ENCODE measurements at places on chromosomes 2 and 18. TPM values are rescaled to one million over a fixed set of nuclear protein-coding genes. Genes with fewer than 3 reads are reported as not detected.

Gene AMER3
- 0.03 TPM for polyA plus RNA-seq

Gene SNRPD1
- 21.0 TPM for polyA plus RNA-seq

Gene CD226
- polyA plus RNA-seq, result 0.56 TPM

Gene MGAT5
- polyA plus RNA-seq, result 20.6 TPM

Gene IGFBP5
- polyA plus RNA-seq, result 156 TPM

Gene MFSD6
- polyA plus RNA-seq, result 15.9 TPM

DNA sequence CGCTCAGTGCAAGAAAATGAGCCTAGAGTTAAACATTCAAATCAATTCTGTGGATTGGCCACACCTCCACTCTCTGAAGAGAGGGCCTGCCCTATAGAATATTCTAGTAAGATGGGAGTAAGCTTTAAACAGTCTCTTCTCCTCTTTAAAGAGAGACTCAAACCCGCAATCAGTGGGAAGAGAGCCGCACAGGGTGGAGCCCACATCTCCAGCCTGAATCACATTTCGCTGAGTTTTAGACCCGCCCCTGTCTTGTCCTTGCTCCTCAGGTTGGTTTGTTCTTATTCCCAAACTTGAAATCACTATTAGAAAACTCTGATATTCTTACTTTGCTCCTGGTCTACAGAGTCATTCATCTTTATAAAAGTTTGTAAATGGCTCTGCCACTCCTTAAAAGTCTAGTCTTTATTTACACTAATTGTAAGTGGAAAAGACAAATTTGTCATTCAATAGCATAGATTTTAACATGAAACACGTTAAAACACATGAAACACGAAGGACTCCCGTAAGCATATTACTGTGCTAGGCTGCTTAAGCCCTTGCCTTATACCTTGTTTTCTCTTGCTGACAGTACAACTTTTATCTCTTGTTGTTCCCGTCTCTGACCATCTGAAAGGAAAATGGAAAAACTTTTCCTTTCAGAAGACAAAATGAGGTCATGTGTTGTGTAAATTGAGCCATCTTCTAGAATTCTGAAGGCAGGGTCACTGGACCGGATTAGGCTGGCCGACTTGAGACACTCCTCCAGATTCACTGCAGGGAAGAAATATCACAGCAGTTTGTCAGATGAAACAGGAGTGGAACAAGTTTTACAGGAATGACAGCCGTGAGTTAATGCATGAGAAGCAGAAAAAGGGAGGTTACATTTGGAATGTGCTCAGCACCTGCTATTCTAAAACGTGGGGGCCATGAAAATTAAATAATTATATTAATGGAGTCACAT, 5.6 kb downstream of the DSC1 start:
- no peak for DNase-seq

GRCh38 chr18:47877892-47878291, 52.6 kb downstream of the SMAD2 start:
- DNase-seq, result no peak

DNA sequence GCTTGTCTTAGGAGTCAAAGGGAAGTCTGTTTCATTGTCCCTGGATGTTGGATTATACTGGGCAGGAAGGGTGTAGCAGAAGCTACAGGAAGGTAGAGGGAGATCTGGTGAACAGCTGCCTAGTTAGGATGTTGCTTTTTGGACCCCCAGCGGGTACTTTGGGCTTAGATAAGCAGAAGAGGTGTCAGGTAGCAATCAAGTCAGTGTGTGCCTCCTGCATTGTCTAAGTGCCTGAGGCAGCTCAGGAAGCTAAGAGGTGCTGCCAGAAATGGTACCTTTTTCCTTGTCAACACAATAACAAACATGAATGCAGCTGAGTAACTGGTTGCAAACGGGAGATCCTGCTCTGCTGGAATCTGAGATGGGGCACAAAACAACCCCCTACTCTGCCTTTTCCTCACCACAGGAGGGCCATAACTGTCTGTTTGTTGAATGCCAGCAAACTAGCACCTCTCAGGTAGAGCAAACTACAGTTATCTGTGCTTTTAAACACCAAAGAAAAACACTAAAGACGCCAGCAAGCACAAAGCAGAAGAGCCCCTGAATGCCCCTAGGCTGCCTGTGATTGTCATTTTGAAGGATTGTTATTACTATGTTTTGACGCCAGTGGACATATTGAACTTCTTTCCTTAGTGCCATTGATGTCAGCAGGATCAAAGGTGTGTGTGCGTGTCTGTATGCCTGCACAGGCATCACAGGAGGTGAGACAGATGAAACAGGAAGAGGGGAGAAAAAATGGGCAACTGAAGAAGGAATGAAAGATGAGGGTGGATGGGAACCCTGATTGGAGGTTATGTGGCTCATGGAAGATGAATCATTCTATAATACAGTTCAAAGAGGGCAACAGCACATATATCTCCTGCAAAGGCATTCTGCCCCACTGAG, 151.4 kb downstream of the ETAA1 start:
- no peak for DNase-seq

Measured in SK-N-SH (cell line).